ENCODE measurements at places on chromosomes 2 and 18. TPM values are rescaled to one million over a fixed set of nuclear protein-coding genes. Genes with fewer than 3 reads are reported as not detected.
A peak's percentile ranks its signal among the peaks of the same experiment; 100 is the strongest.

DNA sequence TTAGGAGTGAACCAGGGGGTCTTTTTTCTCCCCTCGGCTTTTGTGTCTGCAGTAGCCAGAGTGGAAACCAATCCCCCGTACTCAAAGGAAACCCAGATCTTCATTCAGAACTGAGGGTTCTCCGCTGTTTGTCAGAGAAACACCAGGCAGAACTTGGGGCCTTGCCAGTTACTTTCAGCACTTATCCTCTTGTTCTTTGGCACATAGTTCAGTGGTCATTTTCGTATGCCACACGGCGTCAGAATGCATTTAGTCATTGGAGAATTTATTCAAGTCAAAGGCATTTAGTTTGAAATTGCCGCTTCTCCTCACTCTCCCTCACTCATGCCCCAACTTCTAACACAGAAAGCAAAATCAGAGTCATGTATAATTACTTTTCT, 102.9 kb downstream of the CABLES1 start:
- no peak for DNase-seq
- peaks cover 20% of the 10 kb centered on the region for H3K4me1 ChIP-seq
- no peaks in the 10 kb centered on the region for H3K27me3 ChIP-seq
- H3K4me3 ChIP-seq = no peak overlapping the region

- no peak overlapping the region for H3K27ac ChIP-seq
- H3K4me3 ChIP-seq = no peak overlapping the region
- H3K36me3 ChIP-seq = no peaks in the 10 kb centered on the region
- no peak for DNase-seq
- no peaks in the 10 kb centered on the region for H3K4me1 ChIP-seq
Observed at GRCh38 chr2:166727095-166727494, 161.2 kb upstream of the XIRP2 start.

GRCh38 chr2:216735668-216736067, 40.3 kb upstream of the IGFBP5 start:
- no peaks in the 10 kb centered on the region for H3K27me3 ChIP-seq
- H3K36me3 ChIP-seq = no peaks in the 10 kb centered on the region

- DNase-seq = no peak
- H3K27ac ChIP-seq = no peak overlapping the region
Observed at GRCh38 chr2:240874715-240875227, 6.1 kb downstream of the AGXT start.

- no peaks in the 10 kb centered on the region for H3K27me3 ChIP-seq
- no peak overlapping the region for H3K4me3 ChIP-seq
- no peaks in the 10 kb centered on the region for H3K36me3 ChIP-seq
- DNase-seq = no peak
- no peaks in the 10 kb centered on the region for H3K4me1 ChIP-seq
Observed at GRCh38 chr2:85307527-85307897, 20.3 kb downstream of the TGOLN2 start.

GRCh38 chr2:19866771-19867170, 35.0 kb downstream of the TTC32 start:
- no peak for DNase-seq
- H3K4me3 ChIP-seq = no peak overlapping the region
- no peaks in the 10 kb centered on the region for H3K36me3 ChIP-seq
- no peak overlapping the region for H3K27ac ChIP-seq
- peaks cover 40% of the 10 kb centered on the region for H3K27me3 ChIP-seq

DNA sequence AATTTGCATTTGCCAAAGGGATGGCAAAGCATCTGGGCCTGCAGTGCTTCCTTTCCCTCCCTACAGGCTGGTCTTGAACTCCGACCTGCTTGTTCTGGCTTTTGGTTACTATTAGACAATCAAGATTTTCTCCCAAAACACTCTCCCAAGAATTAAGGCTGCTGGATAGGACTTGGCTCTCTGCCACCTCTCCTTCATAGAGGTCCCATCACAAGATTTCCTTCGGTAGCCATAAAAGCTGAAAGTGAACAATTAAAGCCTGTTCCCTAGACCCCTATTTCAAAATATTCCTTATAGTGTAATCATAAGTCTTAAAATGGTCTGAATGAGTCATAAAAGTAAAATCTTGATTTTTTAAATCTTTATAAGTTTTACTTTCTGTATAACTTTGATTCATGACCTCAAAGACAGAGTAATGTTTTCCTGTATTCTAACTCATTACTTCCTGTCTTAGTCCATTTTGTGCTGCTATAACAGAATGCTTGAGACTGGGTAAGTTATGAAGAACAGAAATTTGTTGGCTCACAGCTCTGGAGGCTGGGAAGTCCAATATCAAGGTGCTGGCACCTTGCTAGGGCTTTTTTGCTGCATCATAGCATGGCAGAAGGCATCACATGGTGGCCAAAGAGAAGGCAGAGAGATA, 37.8 kb upstream of the TNP1 start:
- no peak for DNase-seq
- peaks cover 8% of the 10 kb centered on the region for H3K4me1 ChIP-seq
- H3K27ac ChIP-seq = no peak overlapping the region

DNA sequence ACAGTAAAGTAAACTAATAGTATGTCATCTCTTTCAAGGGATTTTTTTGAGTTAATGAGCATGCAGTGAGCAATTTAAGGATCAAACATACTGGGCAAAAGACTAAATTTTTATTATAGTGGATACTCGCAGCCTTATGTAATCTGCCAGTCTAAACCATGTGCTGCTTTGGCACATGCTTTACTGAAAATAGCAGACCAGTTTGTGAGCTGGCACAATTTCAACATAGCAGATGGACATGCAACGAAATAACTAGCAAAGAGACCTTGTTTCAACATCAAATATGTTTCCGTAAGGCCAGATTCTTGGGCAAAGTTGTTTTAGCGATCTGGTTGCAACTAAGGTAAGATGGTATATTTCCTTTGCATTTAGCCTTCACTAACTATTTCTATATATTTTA, 807.3 kb downstream of the NR4A2 start:
- no peaks in the 10 kb centered on the region for H3K4me1 ChIP-seq
- H3K27ac ChIP-seq = no peak overlapping the region
- no peak for DNase-seq
- no peaks in the 10 kb centered on the region for H3K27me3 ChIP-seq

DNA sequence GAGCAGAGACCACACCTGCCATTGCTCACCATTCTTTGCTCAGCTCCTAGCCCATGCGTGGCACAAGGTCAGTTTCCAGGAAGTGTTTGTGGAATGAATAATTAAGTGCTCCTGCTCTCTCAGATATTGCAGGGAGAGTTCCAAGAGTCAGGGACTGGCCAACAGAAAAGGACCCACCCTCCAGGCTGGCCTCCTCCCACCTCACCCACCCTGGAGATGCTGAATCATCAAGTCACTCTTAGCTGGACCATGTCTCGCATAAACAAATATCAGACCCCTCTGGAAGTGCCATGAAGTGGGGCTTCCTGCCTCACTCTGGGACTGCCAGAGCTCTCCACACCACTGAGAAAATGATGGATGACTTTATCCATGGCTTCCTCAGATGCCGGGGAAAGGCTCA, 256.0 kb downstream of the TNS1 start:
- H3K4me1 ChIP-seq = peaks cover 5% of the 10 kb centered on the region
- no peak overlapping the region for H3K4me3 ChIP-seq
- no peak overlapping the region for H3K27ac ChIP-seq
- H3K27me3 ChIP-seq = no peaks in the 10 kb centered on the region

DNA sequence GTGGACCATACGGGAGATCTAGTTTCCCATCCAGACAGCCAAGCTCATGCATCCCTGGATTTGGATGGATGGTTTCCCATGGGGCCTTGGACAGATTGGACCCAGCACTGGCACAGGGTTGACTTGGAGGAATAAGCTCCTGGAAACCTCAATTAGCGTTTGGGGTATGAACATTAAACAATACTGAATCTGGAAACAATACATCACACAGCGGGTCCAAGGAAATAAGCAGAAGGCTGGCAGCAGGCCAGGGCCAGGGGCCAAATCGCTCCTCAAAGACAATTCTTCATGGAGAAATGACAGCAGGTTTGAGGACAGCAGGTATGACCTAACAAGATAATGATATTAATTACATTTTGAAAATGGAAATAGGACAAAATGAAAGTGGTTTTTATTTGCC, 540.6 kb downstream of the RIT2 start:
- no peaks in the 10 kb centered on the region for H3K4me1 ChIP-seq
- no peak overlapping the region for H3K27ac ChIP-seq
- no peaks in the 10 kb centered on the region for H3K27me3 ChIP-seq
- no peak for DNase-seq
- H3K4me3 ChIP-seq = no peak overlapping the region

DNA sequence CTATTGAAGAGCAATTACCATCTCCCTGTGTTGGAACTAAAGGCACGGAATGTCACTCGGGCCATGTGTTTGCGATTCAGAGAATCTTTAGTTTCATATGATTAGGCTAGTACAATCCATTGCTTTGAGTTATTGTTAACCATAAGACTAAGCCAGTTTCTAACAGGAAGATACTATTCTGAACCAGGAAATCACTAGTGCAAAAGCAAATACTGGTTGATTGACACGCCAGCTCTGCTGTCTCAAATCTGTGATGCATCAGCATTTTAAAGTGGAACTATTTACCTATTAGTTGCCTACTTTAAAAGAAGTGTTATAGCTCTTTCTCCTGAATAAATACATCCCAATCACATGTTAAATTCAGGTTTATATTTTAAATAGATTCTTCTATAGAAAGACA, 61.9 kb downstream of the AFTPH start:
- DNase-seq = no peak
- no peak overlapping the region for H3K27ac ChIP-seq
- H3K4me1 ChIP-seq = no peaks in the 10 kb centered on the region

- DNase-seq = no peak
- H3K4me1 ChIP-seq = peaks cover 29% of the 10 kb centered on the region
- peak overlapping the region; percentile 89 for H3K27ac ChIP-seq
Observed at GRCh38 chr2:111053825-111054515, 66.7 kb upstream of the BCL2L11 start.

DNA sequence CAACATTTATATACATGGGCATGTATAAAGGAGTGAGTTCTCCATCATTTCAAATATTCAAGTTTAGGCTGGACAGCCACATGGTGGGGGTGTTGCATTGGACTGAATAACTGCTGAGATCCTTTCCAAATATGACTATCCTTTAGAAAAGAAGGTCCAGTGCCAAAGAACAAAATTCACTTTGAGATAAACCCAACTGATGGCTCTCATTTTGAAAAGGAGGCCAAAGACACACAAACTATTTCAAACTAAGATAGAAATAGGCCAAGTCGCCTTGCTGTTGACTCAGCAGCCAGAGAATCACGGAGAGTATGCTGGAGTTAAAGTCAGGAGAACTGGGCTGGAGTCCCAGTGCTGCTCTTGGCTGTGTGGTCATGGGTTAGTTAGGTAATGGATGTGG, 204.5 kb upstream of the LRATD1 start:
- no peaks in the 10 kb centered on the region for H3K4me1 ChIP-seq
- H3K27ac ChIP-seq = no peak overlapping the region
- H3K36me3 ChIP-seq = no peaks in the 10 kb centered on the region
- H3K4me3 ChIP-seq = no peak overlapping the region

- no peak overlapping the region for H3K4me3 ChIP-seq
- no peaks in the 10 kb centered on the region for H3K36me3 ChIP-seq
- no peak overlapping the region for H3K27ac ChIP-seq
- no peak for DNase-seq
Observed at GRCh38 chr2:27922842-27923241, 32.3 kb downstream of the BABAM2 start.

GRCh38 chr18:48106976-48107781, 176.7 kb upstream of the SMAD2 start:
- no peaks in the 10 kb centered on the region for H3K27me3 ChIP-seq
- H3K4me1 ChIP-seq = peaks cover 14% of the 10 kb centered on the region
- DNase-seq = no peak
- H3K36me3 ChIP-seq = no peaks in the 10 kb centered on the region
- no peak overlapping the region for H3K4me3 ChIP-seq

MYL12B gene
- total RNA-seq = 127 TPM

ACTG2 gene
- total RNA-seq = 0.19 TPM

KCNJ13 gene
- total RNA-seq = 21.9 TPM

CDK15 gene
- not detected for total RNA-seq

ATP6V1B1 gene
- total RNA-seq = 0.99 TPM

SH2D6 gene
- 0.07 TPM for total RNA-seq

MC2R gene
- total RNA-seq = not detected

PDE1A gene
- total RNA-seq = 0.06 TPM

KLHL29 gene
- 1.6 TPM for total RNA-seq
